ENCODE measurements at places on chromosomes 7 and 10.

- DNase-seq, result no peak
These were observed 269.0 kb upstream of the BMPER start for GRCh38 chr7:33636359-33636758.

DNA sequence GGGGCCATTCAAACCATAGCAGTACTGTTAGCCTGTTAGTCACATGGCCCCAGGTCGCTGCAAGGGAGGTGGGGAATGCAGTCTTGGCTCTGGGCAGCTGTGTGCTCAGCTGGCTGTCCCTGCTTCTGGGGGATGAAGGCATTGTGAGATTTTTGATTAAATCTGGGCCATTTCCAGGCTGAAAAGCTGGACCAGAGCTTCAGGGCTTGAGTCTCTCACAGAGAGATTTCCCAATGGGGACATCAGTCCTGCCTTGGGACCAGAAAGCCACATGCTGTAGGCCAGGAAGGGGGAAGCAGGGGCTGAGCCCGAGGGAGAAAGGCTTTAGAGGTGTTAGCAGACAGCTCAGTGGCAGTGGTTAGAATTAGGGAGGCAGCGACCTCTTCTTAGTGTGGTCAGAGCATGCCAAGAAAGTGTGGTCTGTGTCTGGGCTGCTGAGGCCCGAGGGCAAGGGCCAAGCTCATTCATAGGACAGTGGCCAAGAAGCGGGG is 33.6 kb downstream of the PALD1 start:
- DNase-seq, result no peak

DNA sequence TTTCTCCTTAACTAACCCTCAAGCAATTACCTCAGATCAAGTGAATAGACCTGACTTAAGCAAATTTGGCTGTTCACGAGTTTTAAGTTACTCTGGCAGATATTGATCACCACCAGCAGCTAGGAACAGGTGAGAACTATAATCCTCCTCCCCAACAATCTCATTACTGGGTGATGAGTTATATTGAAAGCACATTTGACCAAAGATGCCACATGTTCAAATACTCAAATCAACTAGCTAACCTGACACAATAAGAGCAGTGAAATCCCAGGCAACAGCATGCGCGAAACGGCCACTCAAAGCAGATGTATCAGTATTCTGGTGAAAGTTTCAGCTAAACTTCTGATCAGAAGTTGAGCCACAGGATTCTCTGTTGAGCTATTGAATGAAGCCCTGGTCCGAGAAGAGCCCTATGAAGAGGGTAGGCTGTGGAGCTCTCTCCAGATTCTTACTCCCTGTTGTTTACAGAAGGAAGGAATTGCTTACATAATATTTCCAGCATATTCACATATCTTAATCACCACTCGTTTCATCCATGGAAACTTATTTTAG is 52.6 kb downstream of the CAV1 start:
- no peak for DNase-seq

DNA sequence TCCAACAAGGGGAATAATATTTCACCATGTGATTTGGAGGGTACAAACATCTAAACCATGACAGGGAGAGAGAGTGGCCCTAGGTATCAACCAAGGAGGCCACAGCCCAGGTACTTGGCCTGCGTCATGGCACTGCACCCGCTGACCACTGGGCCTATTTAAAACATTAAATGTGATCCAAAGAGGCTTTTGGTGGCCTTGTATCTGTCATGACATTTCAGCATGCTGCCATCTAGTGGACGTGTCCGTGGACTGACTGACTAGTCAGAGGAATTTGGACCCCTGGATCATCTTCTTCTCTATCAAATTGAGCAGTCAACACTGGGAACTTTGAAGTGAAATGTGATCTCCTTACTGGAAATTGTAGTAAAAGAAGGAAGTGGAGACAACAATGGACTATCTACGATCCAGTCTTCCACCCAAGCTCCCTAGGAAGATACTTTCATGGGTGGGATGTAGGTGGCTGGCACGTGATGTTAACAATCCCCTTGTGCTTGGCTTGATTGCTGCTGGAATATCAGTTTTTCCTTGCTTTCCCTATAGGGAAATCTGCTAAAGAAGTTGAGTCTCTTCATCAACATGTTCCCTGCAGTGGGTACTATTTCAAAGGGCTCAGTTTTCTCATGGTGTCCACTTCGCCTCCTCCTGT is 24.6 kb upstream of the ITGA8 start:
- DNase-seq, result peak; percentile 21

GRCh38 chr10:23968301-23968700 is 240.6 kb upstream of the KIAA1217 start:
- no peak for DNase-seq

GRCh38 chr7:55212838-55213237 is 152.3 kb upstream of the LANCL2 start:
- DNase-seq, result no peak

- no peak for DNase-seq
These were observed 521.5 kb downstream of the PTPRN2 start for GRCh38 chr7:158066085-158066484.

GRCh38 chr7:101235050-101235449 is 2.6 kb downstream of the CLDN15 start:
- no peak for DNase-seq

DNA sequence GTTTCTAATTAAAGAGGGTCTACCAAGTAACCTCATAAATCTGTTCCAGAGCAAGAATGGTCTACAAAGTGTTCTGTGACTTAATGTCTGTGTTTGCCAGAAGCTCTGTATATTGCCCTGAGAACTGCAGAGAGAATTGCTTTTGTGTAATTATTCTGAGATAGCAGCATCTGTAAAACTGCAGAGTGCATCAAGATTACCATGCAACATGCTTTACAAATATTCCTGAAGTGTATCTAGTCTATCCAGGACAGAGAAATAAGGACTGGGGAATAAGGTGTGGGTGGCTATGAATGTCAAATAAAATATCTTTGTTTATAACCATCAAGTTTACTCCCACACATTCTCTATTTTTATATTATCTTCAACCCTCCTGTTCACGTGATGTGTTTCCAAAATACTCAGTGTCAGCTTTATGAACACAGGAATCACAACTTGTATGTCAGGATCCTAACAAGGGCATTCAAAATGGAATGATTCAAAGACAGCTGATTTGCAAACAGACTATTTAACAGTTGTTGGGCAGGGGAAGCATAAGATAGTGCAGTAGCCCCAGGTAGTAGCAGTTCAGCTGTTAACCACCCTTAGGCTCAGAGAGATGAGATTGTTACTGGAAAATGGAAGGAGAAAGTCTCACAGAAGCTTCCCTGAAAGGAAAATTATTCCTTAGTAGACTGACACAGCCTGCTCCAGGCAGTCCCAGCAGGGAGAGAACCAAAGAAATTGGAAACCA is 15.3 kb upstream of the LIPA start:
- DNase-seq, result no peak

DNA sequence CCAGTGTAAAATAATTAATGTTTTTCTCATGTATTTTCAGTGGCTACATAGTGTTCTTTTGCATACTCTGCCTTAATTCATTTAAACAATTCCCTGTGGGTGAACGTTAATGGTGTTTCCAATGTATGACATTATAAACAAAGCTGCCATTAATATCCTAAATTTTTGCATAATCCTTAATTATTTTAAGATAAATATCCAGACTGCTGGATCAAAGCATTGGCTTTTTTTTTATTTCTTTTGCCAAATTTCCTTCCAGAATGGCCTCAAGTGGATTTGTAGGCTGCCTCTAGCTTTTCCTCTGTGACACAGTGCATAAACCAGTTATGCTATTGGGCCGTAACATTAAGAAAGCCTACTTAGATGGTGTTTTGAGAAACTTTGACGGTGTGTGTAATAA is 29.5 kb downstream of the MCM10 start:
- DNase-seq, result no peak

- DNase-seq, result no peak
These were observed 7.3 kb downstream of the TSPAN15 start for GRCh38 chr10:69458430-69459100.

- DNase-seq, result no peak
These were observed 281.2 kb downstream of the SKAP2 start for GRCh38 chr7:26583094-26583648.

All from NCI-H1048 (cell line).